Foreskin melanocyte (primary cell): ENCODE measurements at places on chromosomes 11 and 22.

DNA sequence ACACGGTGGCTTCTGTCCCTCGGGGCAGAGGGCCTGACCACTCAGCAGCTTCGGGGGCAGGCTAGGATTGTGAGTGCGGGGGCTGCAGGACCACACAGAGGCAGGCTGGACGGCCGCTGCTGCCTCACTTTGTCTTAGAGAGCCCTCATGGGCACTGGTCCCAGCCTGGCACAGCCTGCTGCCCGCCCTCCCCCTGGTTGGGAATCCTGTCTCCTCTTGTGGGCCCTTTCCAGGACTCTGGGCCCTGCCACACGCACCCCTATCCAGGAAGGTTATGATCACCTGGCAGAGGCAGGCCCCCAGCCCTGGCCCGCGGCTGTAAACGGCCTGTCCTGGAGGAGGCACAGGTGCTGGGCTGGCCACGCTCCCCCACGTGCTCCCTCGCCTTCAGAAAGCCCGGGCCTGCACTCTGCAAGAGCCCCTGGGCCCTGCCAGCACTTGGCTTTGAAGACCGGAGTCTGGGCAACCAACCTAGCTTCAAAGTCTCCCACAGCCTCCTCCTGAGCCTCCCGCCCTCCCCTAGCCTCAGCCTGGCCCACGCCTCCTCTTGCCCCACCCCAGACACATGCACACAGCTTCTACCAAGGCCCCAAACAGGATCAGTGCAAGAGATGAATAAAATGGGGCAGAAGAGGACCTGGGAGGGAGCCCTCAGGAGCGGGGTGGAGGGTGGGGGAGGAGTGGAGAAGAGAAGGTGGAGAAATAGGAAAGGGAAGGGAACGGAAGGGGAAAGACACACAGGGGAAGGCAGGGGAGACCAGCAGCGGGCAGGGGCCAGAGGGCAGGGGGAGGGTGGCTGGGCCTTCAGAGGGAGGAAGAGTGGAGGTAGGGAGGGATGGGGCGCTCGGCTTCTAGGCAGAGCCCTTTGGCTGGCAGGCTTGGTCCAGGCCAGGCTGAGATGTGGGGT lies 31.0 kb downstream of the SYT7 start:
- DNase-seq = no peak

- peak; percentile 82 for DNase-seq
Observed at GRCh38 chr11:59556115-59556916, 45.0 kb downstream of the OR4D9 start.

GRCh38 chr22:46382524-46382923 lies 47.0 kb downstream of the TRMU start:
- DNase-seq = no peak

DNA sequence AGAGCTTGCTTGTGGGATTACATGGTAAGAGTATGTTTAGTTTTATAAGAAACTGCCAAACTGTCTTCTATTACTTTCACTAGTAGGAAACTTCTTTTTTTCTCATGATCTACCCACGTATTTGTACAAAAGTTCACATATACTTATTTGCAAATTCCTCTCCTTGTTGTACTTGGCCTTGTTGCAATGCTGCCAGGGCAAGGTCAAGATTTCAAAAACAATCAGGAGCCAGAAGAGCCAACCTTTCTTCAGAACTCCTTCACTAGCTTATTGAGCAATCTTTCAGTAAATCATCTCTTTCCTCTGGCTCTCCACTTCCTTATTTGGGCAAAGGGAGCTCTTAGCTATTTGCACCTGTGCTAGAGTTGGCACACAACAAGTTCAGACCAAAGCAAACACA lies 9.7 kb downstream of the SRSF8 start:
- no peak for DNase-seq
